HepG2 (cell line): ENCODE measurements at places on chromosomes 1 and 21. TPM values are rescaled to one million over a fixed set of nuclear protein-coding genes. Genes with fewer than 3 reads are reported as not detected.

DNA sequence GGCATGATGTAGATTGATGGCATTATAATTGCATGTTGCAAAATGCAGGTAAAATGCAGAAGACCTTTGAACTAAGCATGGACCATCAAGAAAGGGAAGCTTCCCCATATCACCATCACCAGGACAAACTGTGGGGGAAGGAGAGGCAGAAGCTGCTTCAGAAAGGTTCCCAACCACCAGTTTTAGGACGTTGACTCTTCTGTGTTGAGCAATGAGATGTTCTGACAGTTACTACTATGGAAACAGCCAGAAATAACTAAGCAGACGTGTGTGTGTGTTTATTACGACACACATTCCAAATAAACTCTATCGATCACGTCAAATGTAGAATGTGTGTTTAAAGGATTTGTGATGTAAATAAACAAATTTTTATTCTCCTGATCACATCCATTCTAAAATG lies 110.2 kb upstream of the PLD5 start:
- no peaks in the 10 kb centered on the region for H3K36me3 ChIP-seq
- DNase-seq: no peak
- no peaks in the 10 kb centered on the region for H3K27me3 ChIP-seq
- H3K4me1 ChIP-seq: no peaks in the 10 kb centered on the region
- H3K4me3 ChIP-seq: no peak overlapping the region

- no peak for DNase-seq
- H3K27ac ChIP-seq: no peak overlapping the region
- H3K4me3 ChIP-seq: no peak overlapping the region
- H3K27me3 ChIP-seq: no peaks in the 10 kb centered on the region
Measured at GRCh38 chr21:17370916-17371315, 141.9 kb upstream of the CXADR start.

GRCh38 chr21:37365517-37366481 lies 774 bp upstream of the DYRK1A start:
- H3K36me3 ChIP-seq: no peaks in the 10 kb centered on the region
- DNase-seq: peak; percentile 63
- peaks cover 25% of the 10 kb centered on the region for H3K4me1 ChIP-seq
- peak overlapping the region; percentile 96 for H3K27ac ChIP-seq
- no peaks in the 10 kb centered on the region; the same call in 2 of the 3 replicates for H3K27me3 ChIP-seq

GRCh38 chr1:107594536-107594935 lies 370.4 kb downstream of the VAV3 start:
- H3K36me3 ChIP-seq: 0 out of 2 replicates have a peak, but pooled peaks cover 1% of the 10 kb centered on the region
- no peak overlapping the region for H3K4me3 ChIP-seq
- no peaks in the 10 kb centered on the region for H3K27me3 ChIP-seq
- H3K4me1 ChIP-seq: peaks cover 61% of the 10 kb centered on the region

DNA sequence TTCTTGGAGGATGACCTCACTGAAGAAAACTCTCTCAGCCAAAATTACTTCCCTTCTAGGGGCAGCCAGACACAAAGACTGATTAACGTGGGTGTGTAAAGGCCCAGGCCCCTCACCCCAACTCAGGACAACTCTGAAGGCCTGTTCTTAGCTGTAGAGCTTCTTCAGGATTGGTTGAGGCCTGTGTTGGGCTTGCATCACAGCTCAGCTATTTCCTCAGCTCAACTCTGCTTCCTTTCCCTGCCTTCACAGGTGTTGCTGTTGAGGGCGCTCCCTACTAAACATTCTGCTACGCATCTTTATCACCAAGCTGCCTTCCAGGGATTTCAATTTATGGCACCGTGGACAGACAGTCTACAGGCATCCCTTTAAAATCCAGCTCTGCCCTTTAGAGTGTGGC lies 36.8 kb downstream of the MAB21L3 start:
- H3K27ac ChIP-seq: no peak overlapping the region
- H3K27me3 ChIP-seq: no peaks in the 10 kb centered on the region
- H3K4me1 ChIP-seq: peaks cover 32% of the 10 kb centered on the region

DNA sequence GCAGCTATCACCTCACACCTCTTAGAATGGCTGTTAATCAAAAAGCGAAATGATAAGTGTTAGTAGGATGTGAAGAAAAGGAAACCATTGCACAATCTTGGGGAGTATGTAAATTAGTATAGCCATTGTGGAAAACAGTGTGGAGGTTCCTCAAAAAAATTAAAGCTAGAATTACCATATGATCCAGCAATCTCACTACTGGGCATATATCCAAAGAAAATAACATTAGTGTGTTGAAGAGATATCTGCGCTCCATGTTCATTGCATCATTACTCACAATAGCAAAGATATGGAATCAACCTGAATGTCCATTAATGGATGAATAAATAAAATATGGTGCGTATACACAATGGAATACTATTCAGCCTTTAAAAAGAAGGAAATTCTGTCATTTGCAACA lies 68.9 kb downstream of the SNRPE start:
- H3K36me3 ChIP-seq: no peaks in the 10 kb centered on the region
- H3K4me3 ChIP-seq: no peak overlapping the region
- H3K4me1 ChIP-seq: no peaks in the 10 kb centered on the region
- no peak overlapping the region for H3K27ac ChIP-seq
- no peaks in the 10 kb centered on the region for H3K27me3 ChIP-seq
- no peak for DNase-seq

DNA sequence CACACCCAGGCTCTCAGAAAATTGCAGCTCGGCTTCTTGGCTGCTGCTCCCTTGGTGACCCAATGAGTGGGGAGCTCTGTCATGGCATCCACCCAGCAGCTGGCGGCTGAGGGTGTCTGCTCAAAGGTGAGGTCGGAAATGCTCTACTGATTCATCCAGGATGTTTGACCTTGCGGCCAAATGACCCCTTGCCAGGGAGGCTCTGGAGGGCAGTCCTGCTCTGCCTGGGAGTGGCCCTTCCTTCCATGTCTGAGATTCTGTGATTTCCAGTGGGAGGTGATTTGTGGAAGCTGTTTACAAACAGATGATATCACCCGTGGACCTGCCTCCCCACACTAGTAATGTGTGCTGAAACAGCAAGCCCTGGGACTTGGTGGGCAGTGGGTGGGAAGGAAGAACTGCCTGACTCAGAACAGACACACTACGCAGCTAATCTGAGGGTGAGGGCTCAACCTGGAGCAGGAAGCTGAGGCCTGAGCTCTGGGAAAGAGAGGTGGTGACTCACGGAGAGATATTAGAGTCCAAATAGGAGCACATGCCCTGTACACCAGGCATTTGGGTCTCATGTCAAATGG lies 3.0 kb downstream of the CRCT1 start:
- no peak for DNase-seq
- no peak overlapping the region for H3K4me3 ChIP-seq
- H3K36me3 ChIP-seq: no peaks in the 10 kb centered on the region
- H3K27ac ChIP-seq: no peak overlapping the region

DNA sequence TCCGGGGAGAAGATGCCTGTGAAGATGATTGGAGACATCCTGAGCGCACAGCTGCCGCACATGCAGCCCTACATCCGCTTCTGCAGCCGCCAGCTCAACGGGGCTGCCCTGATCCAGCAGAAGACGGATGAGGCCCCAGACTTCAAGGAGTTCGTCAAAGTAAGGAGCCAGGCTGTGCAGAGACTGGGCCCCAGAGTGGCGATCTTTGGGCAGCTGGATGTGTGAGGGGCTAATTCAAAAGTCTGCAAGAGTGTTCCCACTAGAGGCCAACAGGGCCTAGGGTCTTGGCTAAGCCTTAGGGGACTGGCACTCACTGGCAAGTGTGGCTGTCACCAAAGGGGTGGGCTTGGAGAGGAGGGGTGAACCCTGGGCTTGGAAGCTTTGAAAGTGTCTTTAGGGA lies 50.4 kb downstream of the ATP5PO start:
- no peak for DNase-seq
- H3K36me3 ChIP-seq: no peaks in the 10 kb centered on the region
- no peak overlapping the region for H3K4me3 ChIP-seq
- no peak overlapping the region for H3K27ac ChIP-seq
- no peaks in the 10 kb centered on the region for H3K27me3 ChIP-seq

- peaks cover 6% of the 10 kb centered on the region; the same call in 1 of the 2 replicates for H3K4me1 ChIP-seq
- no peak overlapping the region for H3K27ac ChIP-seq
- H3K36me3 ChIP-seq: no peaks in the 10 kb centered on the region
- no peak overlapping the region for H3K4me3 ChIP-seq
Measured at GRCh38 chr1:2644591-2645101, 11.8 kb upstream of the MMEL1 start.

DNA sequence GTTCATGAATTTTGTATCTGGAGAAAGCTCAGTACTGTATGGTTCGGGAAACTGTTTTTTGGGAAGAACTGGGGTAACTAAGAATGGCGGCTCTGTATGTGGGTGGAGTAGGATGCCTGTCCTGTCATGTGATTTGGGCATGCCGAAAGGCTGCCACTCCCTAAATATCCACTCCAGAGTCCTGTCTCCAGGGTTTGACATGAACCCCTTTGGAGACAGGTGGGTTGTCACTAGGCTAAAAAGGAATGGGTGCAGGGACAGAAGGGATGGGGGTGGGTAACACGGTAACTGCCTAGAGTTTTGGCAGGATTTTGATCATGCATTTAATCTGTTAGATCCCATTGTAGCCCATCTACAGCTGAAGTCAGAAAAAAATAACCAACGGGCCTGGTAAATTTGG lies 150.1 kb downstream of the KCNJ6 start:
- no peaks in the 10 kb centered on the region for H3K36me3 ChIP-seq
- H3K4me3 ChIP-seq: no peak overlapping the region
- H3K4me1 ChIP-seq: no peaks in the 10 kb centered on the region
- no peaks in the 10 kb centered on the region for H3K27me3 ChIP-seq

DNA sequence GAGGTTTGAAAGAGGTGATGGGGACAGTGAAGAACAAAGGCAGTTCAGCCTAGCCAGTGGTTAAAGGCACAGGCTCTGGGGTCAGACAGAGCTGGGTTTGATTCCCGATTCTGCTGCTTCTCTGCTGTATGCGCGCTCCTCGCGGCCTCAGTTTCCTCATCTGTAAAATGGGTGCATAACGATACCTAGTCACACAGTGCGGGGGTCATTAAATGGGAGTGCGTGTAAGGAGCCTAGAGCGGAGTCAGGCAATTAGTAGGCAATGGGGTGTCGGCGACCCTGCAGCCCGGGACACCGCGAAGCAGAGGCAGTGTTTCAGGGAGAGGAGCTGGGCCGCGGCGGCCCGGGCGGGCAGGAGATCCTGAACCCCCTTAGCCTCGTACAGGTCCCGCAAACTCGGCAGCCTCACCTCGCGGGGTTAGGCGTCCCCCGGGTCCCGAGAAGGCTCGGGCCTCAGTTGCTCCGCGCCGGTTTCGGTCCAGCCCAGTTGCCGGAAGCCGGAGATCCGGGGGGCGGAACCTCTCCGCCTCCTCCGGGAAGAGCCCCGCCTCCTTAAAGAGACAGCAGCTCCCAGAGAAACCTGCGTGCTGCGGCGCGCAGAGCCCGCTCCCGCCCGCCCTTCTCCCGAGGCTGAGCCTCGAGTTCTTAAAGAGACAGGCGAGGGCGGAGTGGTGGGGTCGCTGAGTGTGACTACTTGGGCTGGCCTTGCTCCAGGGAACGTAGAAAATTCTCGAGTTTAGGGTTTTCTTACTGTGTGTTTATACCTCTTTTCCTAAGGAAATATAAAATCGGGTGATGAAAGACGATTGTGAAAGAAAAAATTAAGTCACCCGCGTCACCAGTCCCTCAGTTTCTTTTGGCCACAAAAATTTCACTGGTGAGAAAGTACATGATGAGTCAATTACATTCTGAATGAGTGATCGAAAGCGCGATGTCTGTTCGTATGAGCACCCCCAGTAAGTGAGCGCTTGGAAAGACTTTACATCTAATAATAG lies at the start of gene YIPF1:
YIPF1 (minus strand) TSS at position 494 of the 995 bp plus-strand sequence. CDS start 860 bp downstream, outside the sequence.
- H3K4me1 ChIP-seq: peaks cover 40% of the 10 kb centered on the region
- peak within 1 kb of the TSS; percentile 97 for H3K4me3 ChIP-seq
- no peaks in the 10 kb centered on the region for H3K36me3 ChIP-seq
- H3K27ac ChIP-seq: peak within 1 kb of the TSS; percentile 56
- DNase-seq: peak; percentile 75
- no peaks in the 10 kb centered on the region; the same call in 2 of the 3 replicates for H3K27me3 ChIP-seq

GRCh38 chr1:53336146-53336545 lies 8.3 kb upstream of the LRP8 start:
- H3K4me3 ChIP-seq: no peak overlapping the region
- no peak for DNase-seq
- no peak overlapping the region for H3K27ac ChIP-seq
- H3K4me1 ChIP-seq: peaks cover 11% of the 10 kb centered on the region
- no peaks in the 10 kb centered on the region; the same call in 1 of the 2 replicates for H3K27me3 ChIP-seq

MEX3A gene
- polyA plus RNA-seq: 9.0 and 9.1 TPM in 2 replicates

SLC37A1 gene
- polyA plus RNA-seq: 0.14 and 0.22 TPM in 2 replicates

HRNR gene
- not detected in 2 replicates for polyA plus RNA-seq

WRAP73 gene
- polyA plus RNA-seq: 40.4 and 44.1 TPM in 2 replicates

HSD3B1 gene
- polyA plus RNA-seq: not detected in 2 replicates

DTL gene
- polyA plus RNA-seq: 7.1 and 10.4 TPM in 2 replicates

S100A14 gene
- 7.7 and 10.8 TPM in 2 replicates for polyA plus RNA-seq
